NCI-H460 (cell line): ENCODE measurements at places on chromosomes 2 and 18. TPM values are rescaled to one million over a fixed set of nuclear protein-coding genes. Genes with fewer than 3 reads are reported as not detected.

- no peak for DNase-seq
Observed at GRCh38 chr2:136242687-136243277, 124.8 kb upstream of the CXCR4 start.

Gene RESP18
- not detected in 2 replicates for total RNA-seq

Gene COLEC11
- total RNA-seq: 0.66 and 1.1 TPM in 2 replicates

- no peak for DNase-seq
Observed at GRCh38 chr2:239603411-239604356, 202.9 kb upstream of the HDAC4 start.

Gene PSMA8
- total RNA-seq: not detected in 2 replicates

Gene CKAP2L
- 21.0 and 22.6 TPM in 2 replicates for total RNA-seq

DNA sequence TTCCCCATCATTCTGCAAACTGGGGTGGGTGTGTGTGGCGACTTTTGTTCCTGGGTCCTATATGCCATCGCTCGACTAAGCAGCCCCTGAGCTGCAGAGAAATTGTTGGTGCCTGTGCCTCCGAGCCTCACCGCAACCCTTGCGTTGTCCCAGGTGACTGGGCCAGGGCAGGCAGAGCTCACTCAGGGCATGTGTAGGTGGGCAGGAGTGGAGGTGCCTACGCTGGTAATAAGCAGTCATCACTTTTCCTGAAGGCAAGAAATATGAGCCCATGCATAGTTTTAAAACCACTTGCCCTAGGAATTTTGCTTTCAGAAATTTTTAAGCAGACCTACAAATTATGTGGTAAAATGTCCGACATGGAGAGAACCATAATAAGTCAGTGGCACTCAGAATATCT is 197.8 kb downstream of the SMAD7 start:
- DNase-seq: no peak

Gene LONRF2
- total RNA-seq: 3.2 and 4.3 TPM in 2 replicates

DNA sequence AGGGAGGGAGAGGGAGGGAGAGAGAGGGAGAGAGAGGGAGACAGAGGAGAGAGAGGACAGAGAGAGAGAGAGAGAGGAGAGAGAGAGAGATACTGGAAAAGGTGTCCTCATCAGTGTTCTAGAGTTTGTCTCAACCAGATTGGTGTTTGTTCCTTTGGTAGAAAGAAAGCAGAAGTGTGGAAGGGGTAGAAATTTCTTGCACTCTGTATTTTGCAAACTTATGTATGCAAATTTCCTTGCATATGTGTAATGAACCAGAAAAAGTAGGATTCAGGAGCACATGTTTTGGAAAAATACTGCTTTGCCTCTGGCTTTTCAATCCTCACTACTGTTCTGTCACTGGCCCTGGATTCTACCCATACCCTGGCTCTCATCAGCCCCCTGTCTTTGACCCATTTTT is 1.1 kb upstream of the SP140 start:
- no peak for DNase-seq

Gene SNORC
- total RNA-seq: 2.8 and 3.1 TPM in 2 replicates

DNA sequence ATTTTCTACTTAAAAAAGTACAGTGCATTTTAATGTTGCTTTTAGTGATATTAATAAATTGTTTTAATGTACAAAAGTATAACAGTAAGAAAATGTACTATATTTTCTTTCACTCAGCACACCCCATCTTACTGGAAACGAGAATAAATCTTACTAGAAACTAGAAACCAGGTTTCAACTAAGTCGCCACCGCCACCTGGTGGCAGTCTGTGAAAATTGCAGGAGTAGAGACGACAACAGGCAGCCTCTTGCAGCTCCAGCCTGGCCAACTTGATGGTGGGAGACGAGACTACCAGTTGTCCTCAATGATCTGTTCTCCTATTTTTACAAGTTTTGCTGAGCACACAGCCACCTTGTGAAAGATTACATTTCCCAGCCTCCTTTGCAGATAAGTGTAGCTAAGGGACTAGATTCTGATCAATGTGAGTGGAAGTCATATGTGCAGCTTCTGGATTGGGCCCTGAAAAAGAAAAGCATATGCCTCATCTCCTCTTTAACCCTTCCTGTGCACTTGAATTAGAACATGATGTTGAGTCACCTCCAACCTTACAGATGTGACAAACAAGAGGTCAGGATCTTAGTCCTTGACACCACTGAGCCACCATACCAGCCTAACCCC is 8.7 kb downstream of the OTOF start:
- peak; percentile 72 for DNase-seq

DNA sequence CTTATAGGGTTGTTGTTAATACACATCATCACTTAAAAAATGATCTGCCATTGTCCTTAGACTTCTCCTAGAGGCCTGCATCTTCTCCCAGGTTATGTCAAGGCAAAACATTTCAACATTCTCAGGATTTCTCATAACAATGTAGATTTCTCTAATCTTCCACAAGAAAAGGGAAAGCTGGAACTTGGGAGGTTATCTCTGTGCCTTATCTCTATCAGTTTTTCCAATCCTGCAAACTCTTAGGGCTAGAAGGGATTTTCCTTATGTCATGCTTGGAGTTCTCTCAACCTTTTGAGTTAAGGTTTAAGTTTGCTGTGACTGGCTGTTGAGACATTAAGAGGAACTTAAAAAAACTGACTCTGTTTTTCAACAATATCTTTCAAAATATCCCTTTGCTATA is 300.6 kb upstream of the TFPI start:
- DNase-seq: no peak

DNA sequence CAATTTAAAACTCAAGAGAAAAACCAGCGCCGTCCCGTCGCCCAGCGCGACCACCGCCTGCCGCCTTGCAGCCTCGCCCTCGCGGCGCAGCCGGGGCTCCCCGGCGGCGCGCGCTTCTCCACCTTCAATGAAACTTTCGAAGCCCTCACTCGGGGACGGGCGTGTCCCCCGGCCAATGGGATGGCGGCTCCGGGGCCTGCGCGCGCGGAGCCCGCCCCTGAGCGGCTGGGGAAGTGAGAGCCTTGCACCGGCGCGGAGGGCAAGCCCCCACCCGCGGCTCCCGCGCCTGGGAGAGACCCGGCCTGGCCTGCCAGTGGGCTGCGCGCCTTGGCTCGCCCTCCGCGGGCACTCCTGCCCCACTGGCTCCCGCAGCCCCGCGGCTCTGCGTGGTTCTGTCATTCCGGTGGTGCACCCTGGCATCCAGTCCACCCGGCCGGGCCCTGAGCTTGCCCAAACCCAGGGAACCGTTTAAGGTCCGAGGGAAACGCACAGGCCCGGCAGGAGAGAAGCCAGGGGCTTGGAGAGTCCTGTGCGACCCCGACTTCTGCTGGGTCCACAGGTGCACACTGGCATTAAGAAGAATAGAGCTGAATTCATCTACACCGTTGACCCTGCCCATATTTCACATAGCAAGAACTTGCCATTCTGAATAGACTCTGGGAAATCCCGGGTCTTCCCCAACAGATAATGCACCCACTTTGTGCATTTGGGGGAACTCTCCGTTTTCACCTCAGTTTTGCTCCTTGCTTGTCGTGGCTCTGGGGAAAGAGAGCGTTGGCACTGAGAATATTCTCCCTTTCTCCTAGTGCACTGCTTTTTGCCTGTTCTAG is at the start of gene PIEZO2:
TSS of gene PIEZO2 (minus strand) at position 129 of the 830 bp plus-strand sequence. CDS start 981 bp downstream, outside the sequence.
- no peak for DNase-seq

- DNase-seq: no peak
Observed at GRCh38 chr2:22035361-22035830, 911.6 kb downstream of the TDRD15 start.

Gene CIB4
- total RNA-seq: not detected in 2 replicates

Gene PLEKHA3
- 11.7 and 22.6 TPM in 2 replicates for total RNA-seq

- no peak for DNase-seq
Observed at GRCh38 chr2:142880279-142880678, 2.8 kb downstream of the KYNU start.

- DNase-seq: no peak
Observed at GRCh38 chr2:47650001-47650535, 132.9 kb upstream of the MSH6 start.

DNA sequence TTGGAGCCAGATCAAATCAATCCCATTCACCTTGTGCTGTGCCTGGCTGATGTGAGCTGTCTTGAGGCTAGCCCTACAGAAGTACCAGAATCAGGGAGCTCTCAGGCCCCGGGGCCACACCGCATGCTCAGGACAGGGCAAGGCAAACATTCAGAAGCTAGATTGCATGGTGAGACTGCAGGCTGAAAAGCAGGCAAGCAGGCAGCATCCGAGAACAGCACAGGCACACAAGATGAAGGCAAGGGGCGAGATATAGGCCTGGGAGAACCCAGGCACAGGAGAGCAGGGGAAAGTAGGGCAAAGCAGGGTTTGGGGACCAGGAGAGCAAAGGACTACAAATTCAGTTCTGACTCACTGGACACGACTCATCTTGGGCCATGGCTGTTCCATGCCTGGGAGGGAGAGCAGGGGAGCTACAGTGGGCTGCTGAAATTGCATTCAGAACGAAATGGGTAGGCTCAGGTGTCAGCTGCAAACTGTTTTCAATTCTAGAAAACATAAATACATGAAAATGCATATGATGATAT is 59.6 kb downstream of the GALNT14 start:
- no peak for DNase-seq

Gene LHCGR
- 0.32 and 0.40 TPM in 2 replicates for total RNA-seq

- no peak for DNase-seq
Observed at GRCh38 chr2:240912878-240913809, 7.0 kb downstream of the CROCC2 start.

DNA sequence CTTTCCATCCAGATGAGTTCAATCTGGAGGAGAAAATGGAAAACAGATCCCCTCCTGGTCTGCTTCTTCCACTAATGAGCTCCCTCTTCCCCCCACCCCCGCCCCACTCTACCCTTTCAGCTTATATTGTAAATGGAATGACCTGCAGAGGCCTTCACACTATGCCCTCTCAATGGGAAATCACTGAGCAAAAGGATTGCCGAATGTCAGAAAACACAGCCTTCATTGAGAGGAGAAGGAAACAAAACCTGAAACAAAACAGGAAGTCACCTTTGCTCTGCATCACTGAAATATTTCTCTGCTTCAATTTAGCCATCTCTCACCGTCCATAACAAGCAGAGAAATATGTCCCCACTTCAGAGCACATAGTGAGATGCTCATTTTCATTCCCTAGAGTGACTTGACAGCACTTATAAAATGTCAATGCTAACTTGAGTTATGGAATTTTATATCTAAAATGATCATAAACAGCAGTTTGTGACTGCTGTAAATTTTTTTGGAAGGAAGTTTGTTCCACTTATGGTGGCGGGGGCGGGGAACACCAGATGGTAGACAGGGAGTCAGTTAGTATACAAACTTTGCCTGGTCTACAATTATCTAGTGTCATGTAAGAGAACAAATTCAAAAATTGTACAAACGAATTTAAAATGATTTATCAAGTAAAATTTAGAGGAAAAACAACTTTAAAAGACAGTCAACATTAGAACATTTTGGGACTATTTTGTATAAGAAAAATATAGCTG is 1.8 kb upstream of the FRZB start:
- no peak for DNase-seq

DNA sequence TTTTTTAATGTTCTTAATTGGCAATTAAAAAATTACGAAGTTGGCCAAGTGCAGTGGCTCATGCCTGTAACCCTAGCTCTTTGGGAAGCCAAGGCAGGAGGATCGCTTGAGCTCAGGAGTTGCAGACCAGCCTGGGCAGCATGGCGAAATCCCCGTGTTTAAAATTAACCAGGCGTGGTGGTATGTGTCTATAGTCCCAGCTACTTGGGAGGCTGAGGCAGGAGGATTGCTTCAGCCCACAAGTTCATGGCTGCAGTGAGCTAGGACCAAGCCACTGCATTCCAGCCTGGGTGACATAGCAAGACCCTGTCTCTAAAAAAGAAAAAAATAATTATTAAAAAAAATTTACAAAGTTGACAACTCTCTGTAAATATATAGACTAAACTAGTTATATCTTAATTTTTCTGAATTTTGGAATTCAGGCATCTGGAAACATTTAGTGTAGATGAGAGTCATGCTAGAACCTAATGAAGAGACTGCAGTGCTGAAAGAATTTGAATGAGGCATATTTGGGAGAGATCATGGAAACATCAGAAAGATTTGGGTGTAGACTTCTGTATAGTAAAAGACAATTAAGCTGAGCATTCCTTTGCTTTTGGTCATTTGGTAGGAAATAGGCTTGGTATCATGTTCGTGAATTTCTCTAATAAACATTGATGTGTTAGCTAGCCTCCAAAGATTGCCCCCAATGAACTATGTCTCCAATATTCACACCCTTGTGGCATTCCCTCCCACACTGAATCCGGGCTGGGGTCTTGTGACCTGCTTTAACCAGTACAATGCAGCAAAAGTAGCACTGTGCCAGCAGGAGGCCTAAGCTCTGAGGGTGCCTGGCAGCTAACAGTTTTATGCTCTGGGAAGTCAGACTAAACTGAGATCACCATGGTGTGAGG is 4.2 kb upstream of the ROCK1 start:
- no peak for DNase-seq

Gene ALK
- total RNA-seq: 0.02 TPM in 1 of 2 replicates, not detected in the other

Gene STPG4
- total RNA-seq: 0.32 TPM in 1 of 2 replicates, not detected in the other
